Stimulated activated CD4-positive, alpha-beta T cell treated with anti-CD3 and anti-CD28 coated beads, Interleukin-15, amount 100 ng/mL, for 1 hour (primary cell): ENCODE measurements at places on chromosomes 5 and 9.

GRCh38 chr9:78821126-78821822 lies 524.3 kb downstream of the PSAT1 start:
- DNase-seq = no peak

GRCh38 chr5:38795986-38796741 lies 49.6 kb upstream of the OSMR start:
- DNase-seq = no peak

DNA sequence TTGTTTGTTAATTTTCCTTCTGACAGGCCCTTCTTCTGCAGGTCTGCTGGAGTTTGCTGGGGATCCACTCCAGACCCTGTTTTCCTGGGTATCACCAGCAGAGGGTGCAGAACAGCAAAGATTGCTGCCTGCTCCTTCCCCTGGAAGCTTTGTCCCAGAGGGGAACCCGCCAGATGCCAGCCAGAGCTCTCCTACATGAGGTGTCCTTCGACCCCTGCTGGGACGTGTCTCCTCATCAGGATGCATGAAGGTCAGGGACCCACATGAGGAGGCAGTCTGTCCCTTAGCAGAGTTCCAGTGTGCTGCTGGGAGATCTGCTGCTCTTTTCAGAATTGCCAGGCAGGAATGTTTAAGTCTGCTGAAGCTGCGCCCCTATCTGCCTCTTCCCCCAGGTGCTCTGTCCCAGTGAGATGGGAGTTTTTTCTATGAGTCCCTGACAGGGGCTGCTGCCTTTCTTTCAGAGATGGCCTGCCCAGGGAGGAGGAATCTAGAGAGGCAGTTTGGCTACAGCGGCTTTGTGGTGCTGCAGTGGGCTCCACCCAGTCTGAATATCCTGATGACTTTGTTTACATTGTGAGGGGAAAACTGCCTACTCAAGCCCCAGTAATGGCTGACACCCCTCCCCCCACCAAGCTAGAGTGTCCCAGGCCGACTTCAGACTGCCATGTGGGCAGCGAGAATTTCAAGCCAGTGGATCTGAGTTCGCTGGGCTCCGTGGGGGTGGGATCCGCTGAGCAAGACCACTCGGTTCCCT lies 772.0 kb upstream of the FAM174A start:
- no peak for DNase-seq

DNA sequence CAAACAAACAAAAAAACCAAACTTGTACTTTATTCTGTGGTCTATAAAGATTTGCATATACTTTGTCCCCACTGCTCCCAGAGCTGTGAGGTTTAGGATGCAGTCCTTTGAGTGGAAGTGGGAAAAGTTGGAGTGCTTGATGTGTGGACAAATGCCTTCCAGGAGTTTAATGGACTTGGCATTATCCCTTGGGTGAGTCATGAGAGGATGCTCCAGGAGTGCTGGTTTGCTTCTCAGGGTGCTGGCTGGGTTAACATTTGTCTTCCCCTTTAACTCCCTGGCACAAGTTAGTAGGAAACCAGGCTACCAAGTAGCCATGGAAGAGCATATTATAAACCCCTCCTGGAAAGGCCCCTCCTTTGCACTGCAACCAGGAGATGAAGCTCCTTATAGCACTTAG lies 417.4 kb upstream of the RIOK2 start:
- no peak for DNase-seq

DNA sequence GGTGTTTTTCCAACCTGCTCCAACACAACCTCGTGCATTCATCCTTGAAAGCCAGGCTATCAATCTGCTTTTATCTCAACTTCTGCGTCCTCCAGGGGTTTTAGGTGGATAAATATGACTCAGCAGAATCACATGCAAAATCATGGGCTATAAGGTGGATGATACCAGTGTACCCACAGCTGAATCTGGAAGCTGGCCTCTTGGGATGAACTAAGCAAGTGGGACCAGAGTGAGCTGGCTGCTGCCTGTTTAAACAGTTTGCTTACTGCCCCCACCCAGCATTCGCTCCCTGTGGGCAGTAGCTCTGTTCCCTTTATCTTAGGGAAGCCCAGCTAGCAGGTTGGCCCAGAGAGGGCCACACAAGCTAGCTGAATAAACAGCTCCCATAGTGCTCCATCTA lies 194.0 kb downstream of the CRB2 start:
- no peak for DNase-seq

DNA sequence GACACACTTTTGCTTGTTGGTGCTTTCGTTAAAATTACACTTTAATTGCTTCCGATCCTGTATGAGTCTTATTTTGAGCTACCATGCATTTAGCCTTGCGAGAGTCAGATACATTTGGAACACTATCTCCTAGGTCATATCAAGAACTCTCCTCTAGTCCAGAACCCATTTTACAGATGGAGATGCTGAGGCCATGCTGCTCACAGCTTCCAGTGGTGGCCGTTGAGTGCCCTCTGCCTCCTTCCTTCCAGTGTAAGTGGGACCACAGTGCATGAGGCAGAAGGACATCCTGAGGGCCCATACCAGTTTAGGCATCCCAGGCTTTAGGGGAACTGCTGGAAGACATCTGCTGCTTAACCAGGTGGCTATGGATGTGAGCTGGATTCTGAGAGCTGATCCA lies 6.9 kb downstream of the CCNI2 start:
- DNase-seq = no peak

GRCh38 chr5:54446379-54446732 lies 9.1 kb upstream of the HSPB3 start:
- no peak for DNase-seq

- DNase-seq = no peak
Observed at GRCh38 chr5:90803876-90804275, 245.3 kb downstream of the ADGRV1 start.

DNA sequence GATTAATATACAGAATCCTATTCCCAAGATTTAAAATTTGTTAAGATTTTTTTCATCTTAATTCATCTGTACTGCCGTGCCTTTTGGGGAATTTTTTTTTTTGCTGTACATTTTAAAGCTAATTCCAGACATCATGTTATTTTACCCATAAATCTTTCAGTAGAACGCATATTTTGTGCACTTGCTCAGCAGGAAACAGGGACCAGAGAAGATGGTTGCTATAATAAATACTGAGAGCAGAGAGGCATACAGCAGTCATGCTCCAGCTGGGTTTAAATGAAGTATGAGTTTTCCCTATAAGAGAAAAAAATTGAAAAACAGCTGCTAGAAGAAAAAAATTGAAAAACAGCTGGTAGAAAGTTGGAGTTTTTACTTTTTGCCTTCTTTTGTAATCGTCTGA lies 196.9 kb upstream of the PUM3 start:
- no peak for DNase-seq

GRCh38 chr5:156420665-156421064 lies 93.7 kb downstream of the SGCD start:
- no peak for DNase-seq

DNA sequence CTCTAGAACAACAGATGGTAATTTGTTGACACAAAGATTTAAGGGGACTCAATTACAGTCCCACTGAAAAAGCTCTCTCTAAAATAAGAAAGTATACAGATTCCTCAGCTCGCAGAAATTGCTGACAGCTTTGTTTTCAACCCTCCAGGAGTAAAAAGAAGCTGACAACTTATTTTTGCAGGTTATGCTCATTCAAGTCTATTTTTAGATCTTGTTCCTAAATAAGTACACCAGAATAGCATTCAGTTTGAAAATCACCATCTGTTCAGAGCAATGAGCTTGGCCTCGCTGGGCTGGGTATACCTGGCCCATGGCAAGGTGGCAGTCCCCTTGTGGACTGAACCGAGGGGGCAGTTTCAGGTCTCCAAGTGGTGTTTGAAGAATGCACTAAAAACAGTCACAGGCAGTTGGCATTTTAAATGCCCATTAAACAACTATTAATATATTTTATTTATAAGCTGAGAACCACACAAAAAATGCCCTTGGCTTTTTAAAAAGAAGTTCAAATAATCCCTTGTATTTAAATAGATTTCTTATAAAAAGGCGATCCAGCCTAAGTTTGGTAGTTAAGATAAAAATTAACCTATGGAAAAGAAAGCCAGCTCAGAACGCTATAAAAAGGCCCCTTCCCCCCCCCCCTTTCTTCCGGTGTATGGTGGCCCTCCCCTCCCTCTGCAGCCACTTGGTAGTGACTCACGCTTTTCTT lies 169.2 kb downstream of the AUH start:
- DNase-seq = no peak

DNA sequence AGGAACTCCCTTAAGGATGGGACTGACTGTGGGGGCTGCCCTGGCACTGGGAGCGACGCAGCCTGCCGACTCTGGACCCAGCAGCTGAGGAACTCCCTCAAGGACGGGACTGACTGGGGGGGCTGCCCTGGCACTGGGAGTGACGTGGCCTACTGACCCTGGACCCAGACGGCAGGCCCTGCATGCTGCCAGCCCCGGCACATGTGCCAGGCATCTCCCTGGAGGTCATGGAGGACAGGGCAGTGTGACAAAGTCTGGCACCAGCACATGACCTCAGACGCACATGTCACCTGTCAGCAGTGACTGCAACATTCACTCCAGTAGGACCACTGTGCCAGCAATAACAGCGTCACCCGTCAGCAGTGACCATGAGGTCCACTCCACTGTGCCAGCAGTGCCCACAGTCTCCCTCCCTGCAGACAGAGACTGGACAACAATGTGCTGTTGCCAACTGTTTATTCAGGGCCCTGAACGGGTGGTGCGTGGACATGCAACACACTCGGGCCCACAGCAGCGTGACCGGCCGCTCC lies 4.5 kb downstream of the FBXW5 start:
- DNase-seq = no peak
